Right lobe of liver (tissue), 6 donors: ENCODE measurements at places on chromosomes 7 and 10.
A peak's percentile ranks its signal among the peaks of the same experiment; 100 is the strongest.

DNA sequence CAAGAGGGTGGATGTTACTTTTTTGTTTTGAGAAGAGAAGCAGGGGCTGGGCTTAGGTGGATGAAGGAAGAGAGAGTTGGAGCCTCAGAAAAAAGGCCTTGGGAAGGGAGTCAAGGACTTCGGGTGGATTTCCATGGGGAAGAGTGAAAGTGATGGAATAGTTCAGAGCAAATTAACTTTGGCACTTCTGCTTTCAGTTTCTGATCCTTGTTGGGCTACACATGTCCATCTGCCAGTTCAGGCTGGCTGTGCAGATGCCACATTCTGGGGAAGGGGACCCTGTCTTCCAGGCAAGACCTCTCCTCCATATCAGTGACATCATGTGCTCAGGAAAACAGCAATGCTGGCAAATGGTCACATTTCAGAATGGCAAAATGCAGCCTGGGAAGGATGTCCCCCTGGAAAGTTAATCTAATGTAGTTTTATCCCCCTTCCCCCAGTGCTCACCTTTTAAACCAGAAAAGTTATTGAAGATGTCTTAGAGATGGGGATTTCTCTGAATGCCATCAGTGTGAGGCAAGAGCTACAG is 86.0 kb downstream of the WDFY4 start:
- no peak for DNase-seq

DNA sequence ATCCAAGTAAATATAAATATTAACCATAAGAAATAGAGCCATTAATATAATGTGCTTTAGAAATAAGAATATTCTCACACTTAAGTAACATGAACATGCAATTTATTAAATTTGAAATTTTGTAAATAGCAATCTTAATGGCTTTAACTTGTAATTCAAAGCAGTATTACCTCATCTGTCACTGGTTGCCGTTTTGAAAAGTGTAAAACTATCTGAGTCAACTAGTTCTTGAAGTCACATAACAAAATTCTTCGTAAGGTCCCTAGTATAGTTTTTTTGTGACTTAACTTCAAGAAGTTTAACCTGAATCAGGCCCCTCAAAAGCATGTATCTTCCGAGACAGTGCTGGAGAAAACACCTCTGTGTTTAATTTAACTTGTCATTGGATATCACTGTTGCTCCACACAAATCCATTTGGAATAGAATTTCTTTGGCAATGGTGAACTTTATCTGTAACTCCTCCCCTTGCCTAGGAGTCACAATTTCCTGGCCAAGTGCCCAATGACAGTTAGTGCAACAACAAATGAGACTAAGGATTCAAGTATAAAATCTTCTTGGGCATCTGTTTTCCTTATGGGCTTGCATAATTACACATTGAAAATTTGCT is 47.1 kb downstream of the NT5C2 start:
- DNase-seq = peak; percentile 75

DNA sequence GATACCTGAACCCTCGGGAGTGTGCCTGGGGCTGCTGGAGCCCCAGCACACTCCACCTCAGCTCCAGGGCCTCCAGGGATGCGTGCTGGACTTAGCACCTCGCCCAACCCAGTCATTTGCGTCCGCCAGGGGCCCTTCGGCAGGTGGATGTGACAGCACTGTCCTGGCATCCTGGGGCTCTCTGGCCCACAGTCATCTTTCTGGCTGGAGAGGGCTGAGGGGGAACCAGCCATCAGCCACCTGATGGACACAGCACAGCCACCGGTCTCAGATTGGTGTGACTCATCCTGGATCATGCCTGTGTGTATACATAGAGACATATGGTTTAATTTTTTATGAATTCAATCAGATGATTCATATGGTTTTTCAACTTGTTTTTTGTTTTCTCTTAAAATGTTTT is 11.1 kb downstream of the ZNF775 start:
- DNase-seq = no peak

DNA sequence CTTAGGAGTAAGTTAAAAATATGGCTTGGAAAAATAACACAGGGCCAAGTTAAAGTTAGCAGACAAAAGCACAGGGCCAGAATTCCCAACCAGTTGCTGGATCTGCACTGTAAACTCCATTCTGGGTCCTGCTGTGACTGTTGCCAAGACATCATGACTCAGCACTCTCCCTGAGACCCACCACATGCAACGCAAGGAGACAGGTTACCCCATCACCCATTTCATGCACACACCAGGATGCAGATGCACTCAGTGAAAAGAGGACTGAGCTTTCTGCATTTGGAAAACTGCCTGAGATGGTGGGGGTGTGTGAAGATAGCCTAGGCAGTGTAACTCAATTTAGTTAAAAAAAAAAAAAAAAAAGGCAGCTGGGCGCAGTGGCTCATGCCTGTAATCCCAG is 97.6 kb upstream of the ZNF438 start:
- DNase-seq = no peak
